ENCODE measurements at places on chromosomes 12 and 14.

DNA sequence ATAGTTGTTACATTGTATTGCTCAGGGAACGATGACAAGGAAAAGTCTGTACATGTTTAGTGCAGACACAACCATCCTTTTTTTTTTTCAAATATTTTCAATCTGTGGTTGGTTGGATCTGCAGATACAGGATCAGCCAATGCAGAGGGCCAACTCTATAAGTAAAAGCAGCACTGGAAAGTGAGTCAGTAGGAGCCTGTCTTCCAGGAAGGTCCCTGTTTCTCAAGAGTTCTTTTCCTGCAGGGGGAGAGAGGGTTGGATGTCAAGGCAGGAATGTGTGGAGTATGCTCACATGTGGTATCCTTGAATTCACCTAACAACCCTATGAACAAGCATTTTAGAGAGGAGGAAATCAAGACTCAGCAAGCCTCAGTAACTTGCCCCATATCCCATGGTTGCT, 409.1 kb downstream of the NPAS3 start:
- no peak for DNase-seq

DNA sequence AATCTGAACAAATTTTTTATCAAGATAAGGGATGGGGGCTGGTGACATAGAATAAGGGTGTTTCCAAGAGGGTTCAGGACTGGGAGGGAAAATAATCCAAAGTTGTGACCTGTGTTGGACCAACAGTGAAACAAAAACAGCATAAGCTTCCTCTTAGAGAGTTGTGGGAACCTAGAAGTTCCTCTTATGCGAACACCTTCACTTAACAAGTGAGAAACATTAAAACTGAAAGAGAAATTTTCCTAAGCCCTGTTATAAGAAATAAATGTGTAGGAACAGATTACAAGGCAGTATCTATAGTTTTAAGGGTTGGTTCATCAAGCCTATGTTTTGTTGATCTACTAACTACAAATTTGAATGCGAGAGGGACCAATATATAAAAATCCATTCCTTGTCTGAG, 58.4 kb downstream of the LLPH start:
- no peak for DNase-seq

GRCh38 chr12:120639771-120640721, at the start of gene CABP1:
CABP1 (plus strand) TSS chr12:120640626; CDS start chr12:120640686, 60 bp downstream.
- no peak for DNase-seq

DNA sequence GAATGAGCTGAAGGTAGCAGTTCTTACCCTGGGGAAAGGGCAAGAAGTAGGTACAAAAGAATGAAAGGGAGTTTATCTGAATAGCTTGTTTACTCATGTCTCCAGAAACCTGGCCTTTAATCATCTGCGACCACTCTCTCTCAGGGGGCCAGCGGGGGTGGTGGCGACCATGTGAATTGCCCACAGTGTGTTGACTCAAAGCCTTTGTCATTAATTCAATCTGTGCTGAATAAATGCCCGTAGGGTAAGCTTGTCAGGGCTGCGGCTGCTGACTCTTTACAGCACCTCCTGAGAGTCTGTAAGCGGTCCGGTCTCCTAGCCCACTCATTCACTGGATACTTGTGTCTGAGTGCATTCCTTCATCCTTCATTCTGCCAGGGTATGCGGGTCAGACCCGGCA, 874.4 kb downstream of the SLC6A15 start:
- no peak for DNase-seq

DNA sequence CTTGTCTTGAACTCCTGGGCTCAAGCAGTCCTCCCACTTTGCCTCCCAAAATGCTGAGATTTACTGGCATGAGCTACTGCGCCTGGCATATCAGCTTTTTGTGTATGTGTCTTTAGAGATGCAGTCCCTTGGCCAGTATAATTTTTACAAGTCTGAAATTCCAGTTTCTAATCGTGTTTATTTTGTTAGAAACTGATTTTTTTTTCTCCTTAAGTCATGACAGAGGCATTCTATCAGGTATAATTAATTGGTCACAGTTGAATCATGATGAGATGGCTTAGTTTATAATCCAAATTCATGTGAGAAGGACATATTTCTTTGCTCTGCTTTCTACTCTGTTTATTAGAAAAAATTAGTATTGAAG, 98.9 kb downstream of the PCNX1 start:
- DNase-seq, result no peak

GRCh38 chr14:64208981-64209380, 85.2 kb downstream of the ESR2 start:
- DNase-seq, result no peak

GRCh38 chr12:72011374-72011773, 72.7 kb downstream of the TPH2 start:
- no peak for DNase-seq

DNA sequence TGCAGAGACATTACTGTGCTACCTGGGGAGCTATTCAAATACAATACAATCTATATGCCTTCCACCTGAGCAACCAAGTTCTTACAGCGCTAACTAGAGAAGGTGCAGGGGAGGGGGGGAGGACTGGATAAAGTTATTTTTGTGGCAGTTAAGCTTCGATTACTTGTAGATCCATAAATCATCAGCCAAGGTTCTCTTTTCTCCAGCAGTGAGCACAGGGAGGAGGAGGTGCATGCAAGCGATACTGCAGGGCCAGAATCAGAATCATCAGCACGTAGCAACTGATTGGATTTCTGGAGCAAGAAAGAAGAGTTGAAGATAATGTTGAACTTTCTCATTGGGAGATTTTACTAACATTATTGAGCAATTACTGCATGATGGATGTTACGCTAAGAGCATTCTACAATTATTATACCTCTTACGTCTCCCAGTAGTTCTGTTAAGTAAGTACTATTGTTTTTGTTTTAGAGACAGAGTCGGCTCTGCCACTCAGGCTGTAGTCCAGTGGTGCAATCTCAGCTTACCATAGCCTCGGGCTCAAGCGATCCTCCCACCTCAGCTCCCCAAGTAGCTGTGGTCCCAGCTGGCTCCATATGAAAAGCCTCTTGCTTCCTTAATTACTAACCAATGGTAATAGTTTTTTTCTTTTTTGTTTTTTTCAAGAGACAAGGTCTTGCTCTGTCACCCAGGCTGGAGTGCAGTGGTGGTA, 74.6 kb upstream of the EEA1 start:
- DNase-seq, result no peak
